ENCODE measurements at places on chromosomes 4 and X.

- DNase-seq, result no peak
Observed at GRCh38 chr4:128525387-128525786, 237.8 kb upstream of the PGRMC2 start.

DNA sequence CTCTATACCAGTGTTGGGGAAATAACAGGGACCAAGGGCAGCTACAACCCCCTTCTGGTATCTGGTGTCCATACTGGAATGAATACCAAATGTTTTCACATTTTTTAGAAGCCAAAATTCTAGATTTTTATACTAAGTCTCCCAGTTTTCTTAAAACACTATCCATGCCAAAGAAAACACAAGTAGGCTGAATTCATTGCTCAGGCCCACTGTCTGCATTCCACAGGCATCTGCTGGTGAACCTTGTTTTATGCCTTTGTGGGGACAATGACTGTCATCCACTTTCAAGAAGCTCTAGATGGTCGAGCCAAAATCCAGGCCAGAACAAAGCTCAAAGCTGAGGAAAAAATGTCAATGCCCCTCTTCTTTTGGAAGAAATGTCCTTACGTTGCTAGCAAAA is 213.4 kb upstream of the RASGEF1B start:
- no peak for DNase-seq

DNA sequence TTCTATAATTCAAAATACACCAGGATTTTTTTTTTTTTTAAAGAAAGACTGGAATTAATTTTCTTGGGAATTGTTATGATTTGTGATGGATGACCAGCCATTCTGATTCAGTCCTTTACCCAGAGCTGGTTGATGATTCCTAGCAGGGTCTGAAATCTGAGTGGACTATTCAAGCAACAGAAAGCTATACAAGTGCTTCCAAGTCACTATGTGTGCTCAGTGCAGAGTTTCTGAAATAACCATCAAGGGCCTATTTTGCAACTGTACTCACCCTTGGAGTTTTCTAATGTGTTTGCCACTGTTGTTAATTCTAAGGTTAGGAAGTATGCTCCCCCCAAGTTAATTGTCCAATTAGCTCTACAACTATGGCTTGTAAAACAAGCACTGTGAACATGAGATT is 137.7 kb upstream of the RAPGEF2 start:
- no peak for DNase-seq

- no peak for DNase-seq
Observed at GRCh38 chr4:960140-960635, 13.2 kb downstream of the DGKQ start.

GRCh38 chrX:135112096-135112729 is 8.1 kb downstream of the ETDB start:
- DNase-seq, result peak; percentile 6

- no peak for DNase-seq
Observed at GRCh38 chr4:827209-828081, 1.5 kb upstream of the CPLX1 start.

- DNase-seq, result no peak
Observed at GRCh38 chr4:57320849-57321248, 210.7 kb upstream of the IGFBP7 start.

DNA sequence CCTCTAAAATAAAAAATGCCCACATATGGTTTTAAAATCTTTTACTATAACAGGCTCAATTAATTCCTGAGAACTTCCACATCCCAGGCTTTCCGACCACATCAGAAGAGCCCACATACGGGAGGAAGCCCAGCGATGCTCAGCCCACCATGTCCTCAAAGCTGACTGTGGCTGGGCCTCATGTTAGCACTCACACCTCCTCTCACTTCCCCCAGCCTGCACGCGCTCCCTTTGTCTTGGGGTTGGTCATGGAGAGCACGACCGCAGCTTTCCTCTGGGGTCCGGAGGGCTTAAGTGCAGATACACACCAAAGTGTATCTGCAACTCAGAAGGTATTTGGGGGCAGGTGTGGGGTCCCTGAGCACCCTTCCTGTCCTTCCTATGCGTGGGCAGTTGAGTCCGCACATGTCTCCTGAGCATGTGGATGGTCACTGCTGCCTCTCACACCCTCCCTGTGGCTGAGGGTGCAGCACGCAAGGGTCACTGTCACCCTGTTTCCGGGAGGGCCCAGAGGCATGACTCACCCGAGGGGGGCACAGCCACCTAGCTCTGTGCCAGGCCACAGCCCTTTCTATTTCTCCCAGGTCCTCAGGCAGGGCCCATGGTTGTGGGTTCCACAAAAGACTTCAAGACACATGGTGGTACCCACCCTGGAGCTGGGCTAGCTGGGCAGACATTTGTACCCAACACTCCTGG is 21.2 kb downstream of the WDR1 start:
- DNase-seq, result no peak

DNA sequence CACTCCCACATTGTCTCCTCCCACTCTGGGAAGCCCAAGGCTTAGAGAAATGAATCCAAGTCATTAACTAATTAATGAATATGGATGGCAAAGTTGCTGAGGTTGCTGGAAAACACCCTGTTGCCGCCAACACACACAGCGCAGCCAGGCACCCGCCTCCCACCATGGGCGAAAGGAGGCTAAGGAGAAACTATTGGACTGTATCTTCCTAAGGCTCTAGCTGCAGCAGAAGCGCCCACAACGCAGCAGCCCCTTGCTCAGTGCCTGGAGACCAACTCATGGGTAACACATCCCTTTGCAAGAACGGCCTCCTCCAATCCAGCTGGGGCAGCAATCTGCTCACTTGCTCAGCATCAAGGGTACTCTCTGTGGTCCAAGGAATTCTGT is 34.2 kb downstream of the TSC22D3 start:
- no peak for DNase-seq

All from astrocyte of the cerebellum (primary cell).